ENCODE measurements at places on chromosomes 5 and 9.

GRCh38 chr5:4941957-4942830, 197.9 kb upstream of the ADAMTS16 start:
- DNase-seq: no peak

GRCh38 chr9:27829621-27830020, 256.3 kb upstream of the C9orf72 start:
- DNase-seq: no peak

GRCh38 chr5:167451076-167451475, 840.4 kb upstream of the WWC1 start:
- DNase-seq: no peak

DNA sequence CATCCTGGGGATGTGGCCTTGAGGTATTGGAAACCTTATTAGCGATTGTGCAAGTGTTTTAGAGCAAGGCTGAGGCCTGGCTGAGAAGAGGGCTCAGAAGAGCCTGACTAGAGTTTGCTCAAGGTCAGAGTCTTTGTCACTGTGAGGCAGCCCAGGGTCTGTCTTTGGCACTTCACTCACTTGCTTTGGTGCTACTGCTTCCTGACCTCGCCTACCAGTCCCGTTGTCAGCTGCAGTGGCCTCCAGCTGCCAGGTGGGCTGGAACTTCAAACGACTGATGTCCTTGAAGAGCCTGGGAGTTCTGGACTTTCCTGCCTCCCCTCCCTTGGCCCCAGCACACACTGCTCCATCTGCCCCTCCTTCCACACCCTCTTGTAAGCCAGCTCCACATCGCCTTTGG, 228.0 kb downstream of the SNX18 start:
- DNase-seq: no peak

GRCh38 chr9:114198249-114199040, 43.1 kb downstream of the COL27A1 start:
- no peak for DNase-seq

DNA sequence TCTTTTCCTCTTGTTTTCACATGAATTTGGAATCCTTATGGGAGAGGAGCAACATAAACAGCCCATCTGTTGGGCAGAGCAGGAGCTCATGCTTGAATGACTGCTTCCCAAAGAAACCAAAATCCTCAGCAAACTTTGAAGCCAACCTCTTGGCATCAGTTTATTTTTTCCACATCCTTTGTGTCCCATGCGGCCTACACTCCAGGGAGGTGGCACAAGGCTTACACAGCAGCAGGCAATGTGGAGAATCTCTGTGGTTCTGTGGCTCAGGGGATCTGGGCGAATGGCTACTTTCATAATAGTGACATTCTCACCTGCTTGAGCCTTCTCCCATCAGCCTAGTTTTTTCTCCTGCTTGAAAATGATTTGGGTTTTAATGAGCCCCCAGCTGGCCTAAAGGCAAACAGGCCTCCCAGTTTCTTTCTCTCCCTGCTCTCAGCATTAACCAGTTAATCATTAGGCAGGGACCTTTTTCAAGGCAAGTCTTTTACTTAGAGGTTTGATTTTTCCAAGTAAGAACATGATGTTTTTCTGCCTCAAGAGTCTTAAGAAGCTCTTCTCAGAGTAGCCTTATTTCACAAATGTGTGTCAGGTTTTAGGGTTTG, 370.3 kb downstream of the ARHGEF28 start:
- DNase-seq: no peak

DNA sequence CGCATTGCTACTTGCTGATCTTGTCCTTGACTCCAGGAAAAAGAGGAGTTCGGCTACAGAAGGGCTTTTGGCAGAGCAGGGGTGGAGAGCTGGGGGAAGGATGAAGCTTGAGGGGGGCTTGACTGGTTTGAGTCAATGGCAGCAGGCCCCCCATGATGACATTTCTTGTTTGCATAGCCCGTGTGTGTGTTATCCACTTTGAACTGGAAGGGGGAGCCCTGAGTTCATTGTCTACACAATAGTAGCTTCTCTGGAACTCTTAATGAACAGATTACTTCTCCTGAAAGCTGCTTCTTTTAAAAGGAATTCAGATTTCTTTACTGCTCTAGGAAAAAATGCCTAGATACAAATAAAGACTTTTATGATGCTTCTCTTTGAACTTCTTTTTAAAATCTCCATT, 2.3 kb downstream of the IFNB1 start:
- DNase-seq: no peak

- DNase-seq: no peak
Measured at GRCh38 chr5:117945258-117945657, 1043.1 kb downstream of the DTWD2 start.

GRCh38 chr9:114619191-114619761, 8.2 kb downstream of the TMEM268 start:
- DNase-seq: no peak

DNA sequence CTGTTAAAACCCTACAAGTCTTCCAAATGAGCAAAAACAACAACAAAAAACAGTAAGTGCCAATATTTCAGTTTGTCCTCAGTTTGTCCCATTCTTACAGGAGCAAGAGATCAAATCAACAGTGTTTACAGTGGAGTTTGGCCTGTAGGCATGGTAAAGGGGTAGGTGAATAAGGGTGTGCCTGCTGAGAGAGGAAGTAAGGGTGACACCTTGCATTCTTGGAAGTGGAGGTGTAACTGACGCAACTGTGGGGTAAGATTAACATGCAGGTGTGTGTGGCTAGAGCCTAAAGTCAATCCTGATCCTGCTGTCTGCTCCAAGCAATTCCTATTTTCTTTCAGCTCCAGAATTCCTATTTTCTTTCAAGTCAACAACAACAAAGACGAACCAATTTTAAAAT, 43.4 kb downstream of the PFDN1 start:
- DNase-seq: no peak

All from activated CD8-positive, alpha-beta memory T cell treated with anti-CD3 and anti-CD28 coated beads for 24 hours (primary cell).